ENCODE measurements at places on chromosomes 13 and 19. TPM values are rescaled to one million over a fixed set of nuclear protein-coding genes. Genes with fewer than 3 reads are reported as not detected.

DNA sequence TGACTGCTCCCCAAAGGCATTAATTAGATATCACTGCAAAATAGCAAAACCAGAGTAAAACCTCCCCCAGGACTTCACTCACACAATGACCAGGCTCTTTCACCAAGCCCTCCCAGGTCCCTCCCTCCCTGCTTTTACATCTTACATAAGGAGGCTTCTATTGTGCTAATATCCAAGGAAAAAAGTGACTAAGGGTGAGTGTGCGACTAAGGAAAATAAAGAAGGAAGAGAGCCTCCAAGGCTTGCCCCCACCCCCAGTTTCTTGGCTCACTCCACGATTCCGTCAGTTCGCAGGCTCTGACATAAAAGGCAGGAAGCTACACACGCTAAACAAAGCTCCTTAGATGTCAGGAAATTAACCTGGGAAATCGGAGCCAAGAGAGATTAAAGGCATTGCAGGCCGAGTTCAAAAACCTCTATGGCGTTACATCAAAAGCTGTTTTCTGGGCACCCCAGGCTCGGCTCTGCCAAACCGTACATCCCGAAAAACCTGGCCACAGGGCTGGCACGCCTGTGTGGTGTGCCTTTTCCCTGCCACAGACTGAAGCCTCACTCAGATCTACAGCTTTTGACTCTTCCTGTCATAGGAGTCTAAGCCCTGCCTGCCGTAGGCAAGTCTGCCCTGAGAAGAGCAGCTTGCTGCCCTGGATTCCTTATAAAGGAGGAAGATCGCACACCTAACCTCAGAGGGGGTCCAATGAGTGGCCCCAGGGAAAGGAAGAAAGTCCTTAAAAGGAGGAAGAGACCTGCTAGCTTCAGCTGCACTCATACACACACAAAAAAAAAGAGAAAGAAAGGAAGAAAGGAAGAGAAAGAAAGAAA lies 67.0 kb upstream of the SERP2 start:
- DNase-seq = no peak

DNA sequence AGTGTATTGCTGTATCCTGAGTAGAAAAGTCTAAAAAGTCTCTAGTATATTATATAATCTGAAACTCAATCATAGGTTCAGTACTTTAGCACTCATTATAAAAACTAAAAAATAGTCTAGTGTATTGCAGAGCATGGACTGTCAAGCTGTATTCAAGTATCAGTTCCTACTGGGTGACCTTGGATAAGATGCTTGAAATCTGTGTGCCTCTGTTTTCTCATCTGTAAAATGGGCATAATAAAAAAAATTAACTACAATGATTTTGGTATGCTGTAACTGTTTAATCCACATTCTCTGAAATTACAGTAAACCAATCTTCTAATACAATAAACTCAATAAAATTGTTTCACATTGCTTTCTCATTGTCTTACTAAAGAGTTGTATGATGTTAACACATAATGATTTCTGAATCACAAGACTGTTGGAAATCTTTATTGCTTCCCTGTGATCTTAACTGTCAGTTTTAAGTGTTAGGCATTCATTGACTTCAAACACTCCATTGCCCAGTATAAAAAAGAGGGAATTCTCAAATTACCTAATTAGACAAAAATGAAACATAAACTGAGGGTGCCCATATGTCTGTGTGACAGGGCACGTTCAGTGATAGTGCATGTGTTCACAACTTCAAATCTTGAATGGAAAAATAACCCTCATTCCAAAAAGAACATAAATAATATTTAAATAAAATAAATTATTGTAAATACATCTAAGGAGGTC lies 2.2 kb downstream of the STARD13 start:
- DNase-seq = no peak

DNA sequence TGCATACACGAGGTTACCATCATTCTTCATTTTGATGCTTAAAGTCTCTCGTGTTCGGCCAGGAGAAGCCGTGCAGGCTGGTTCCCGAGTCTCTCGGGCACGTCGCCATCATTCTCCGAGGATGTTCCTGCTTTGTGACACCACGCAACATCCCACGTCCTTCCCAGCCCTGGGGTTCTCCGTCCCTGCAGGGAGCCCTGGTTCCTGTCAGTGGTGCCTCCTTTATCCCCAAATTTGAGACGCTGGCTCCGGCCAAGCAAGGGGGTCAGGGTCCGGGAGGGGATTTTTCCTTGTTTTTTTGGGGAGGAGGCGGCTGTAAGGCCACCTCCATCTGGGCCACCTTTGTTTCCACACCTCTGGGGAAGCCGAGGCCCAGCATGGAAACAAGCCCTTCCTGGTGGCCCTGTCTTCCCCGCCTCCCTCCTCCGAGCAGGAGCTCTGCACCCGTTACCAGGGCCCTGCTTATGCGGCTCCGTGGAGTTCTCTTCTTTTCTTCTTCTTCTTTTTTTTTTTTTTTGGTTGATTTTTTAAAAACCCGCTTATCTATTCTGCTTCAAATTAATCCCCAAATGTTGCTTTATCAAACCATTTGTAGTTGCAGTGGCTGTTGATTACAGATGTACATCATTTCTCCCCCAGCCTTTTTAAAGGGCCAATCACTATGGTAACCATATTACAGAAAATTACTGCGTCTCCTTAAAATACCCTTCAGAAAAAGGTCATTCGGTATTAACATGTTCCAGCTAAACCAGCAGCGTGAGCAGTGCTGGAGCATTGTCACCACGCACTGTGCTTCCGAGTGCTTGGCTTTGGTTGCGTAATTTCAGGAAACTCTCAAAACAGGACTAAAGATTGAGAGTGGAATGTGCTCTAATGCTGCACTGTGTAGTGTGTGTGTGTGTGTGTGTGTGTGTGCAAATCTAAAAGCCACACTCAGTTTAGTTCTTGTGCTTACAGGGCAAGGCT lies 50.4 kb downstream of the TEX29 start:
- DNase-seq = no peak

PSG7 gene
- total RNA-seq = not detected

GRCh38 chr13:79626924-79627323 lies 146.0 kb downstream of the NDFIP2 start:
- DNase-seq = no peak

GRCh38 chr19:56671613-56671994 lies at the start of gene ZNF835:
Gene ZNF835 (minus strand): TSS chr19:56671757. CDS start chr19:56665198, 6,559 bp downstream.
- peak; percentile 67 for DNase-seq

- no peak for DNase-seq
These were observed at the start of gene CACNG6 for GRCh38 chr19:53991224-53992113. Gene CACNG6 (plus strand): TSS chr19:53991637. CDS start chr19:53992878, 1,241 bp downstream.

DNA sequence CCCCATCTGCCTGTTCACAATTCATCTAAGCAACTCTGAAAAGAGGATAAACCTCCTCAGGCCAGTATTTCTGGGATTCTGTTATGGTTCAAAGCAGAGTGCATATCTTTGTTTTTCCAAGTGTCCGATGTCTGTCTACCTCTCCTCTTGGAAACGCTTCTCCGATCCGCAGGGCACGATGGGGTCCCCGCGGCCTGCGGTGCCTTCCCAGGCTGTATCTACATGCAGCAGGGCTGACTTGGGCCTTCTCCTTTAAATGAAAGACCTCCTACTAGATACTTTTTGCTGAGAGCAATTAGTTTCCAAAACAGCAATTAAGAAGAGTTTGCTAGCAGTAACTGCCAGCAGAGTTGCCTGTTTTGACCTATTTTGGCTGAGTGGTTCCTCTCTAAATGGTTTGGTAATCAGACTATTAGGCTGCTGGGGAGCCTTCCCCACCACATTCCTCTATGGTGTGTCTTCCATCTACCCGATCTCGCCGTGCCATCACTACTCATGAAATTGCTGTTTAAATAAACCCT lies 23.5 kb downstream of the COL4A2 start:
- no peak for DNase-seq

GRCh38 chr13:76696370-76696769 lies 189.8 kb downstream of the KCTD12 start:
- DNase-seq = no peak

FBN3 gene
- total RNA-seq = not detected

DNA sequence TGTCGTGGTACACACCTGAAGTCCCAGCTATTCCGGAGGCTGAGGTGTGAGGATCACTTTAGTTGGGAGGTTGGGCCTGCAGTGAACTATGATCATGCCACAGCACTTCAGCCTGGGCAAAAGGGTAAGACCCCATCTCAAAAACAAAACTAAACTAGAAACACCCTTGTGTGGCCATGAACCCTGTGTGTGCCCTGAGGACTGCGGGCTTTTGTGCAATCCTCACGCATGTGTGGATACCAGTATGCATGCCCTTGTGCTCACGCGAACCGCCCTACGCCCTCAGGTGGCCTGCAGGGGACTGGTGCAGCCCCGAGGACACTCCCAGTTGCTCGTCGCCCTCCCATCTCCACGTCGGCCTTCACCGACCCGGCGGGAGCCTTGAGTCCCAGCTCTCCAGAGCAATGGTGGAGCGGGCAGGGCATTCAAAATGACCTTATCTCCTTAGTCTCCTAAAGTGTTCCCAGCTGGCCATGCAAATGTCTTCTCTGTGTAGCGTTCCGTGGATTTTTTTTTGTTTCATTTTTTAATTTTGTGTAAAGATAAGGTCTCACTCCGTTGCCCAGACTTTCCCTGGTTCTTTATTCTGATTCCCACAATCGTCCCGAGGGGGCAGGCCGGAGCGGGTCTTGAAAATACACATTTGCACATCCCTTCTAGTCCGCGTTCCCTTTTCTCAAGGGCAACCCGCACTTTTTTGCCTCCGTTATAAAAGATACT lies 868 bp upstream of the EGLN2 start:
- peak; percentile 51 for DNase-seq

SRRM5 gene
- total RNA-seq = 0.40 TPM

TJP3 gene
- total RNA-seq = 13.4 TPM

DNA sequence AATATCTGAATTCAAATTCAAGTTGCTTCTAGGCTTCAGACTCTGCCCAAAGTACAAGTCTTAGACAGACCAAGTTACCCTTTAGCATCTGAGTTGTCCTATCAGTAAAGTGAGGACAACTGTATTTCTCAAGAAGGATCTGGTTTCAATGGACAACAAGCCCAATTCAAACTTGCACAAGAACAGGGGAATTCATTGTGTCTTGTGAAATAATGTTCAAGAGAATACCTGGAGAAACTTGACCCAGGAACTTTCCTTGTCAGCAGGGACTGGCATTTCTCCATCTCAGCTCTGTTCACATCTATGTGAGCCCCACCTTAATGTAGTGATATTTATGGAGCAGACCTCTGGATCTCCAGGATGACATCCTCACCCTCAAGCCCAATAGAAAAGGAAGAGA lies 894.9 kb upstream of the SLC10A2 start:
- DNase-seq = no peak

PRR20D gene
- not detected for total RNA-seq

GRCh38 chr19:38554676-38555141 lies 63.0 kb downstream of the MAP4K1 start:
- DNase-seq = no peak

HMG20B gene
- 36.7 TPM for total RNA-seq

DNA sequence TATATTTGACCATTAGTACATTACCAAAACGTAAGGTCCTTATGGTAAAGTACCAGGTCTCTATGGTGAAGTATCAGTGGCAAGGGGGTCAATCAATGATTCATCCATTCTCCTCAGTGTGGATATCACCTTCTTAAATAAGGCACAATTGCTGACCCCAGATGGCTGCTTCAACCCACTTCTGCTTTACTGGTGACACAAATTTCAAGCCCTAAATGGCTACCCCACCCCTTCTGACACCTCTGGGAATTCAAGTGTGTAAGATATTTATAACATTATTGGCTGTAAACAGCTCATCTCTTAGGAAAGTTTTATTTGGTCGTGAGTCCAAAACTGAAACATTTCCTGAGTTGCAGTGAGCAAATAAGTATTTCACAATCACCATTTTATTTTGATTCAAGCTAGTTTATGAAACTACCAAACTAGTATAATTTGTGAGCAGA lies 7.9 kb upstream of the WBP4 start:
- DNase-seq = no peak

C5AR1 gene
- 11.3 TPM for total RNA-seq

- no peak for DNase-seq
These were observed 60.3 kb upstream of the RNF113B start for GRCh38 chr13:98237331-98237730.

DNA sequence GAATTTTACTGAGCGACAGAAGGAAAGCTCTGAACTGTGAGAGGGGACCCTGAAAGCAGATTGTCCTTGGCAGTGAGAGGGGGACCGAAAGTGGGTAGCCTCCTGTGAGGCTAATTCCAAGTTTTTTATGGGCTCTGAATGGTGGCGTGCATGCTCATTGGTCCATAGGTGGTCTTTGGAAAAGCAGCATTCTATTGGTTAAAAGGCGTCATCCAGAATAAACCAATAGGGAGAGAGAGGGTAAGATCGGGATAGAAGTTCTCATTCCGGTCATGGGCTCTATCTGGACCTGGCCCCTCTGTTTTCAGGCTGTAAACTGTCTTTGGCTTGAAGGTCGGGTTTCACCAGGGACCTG lies 539.8 kb upstream of the PCDH9 start:
- DNase-seq = no peak

RANBP3 gene
- 86.9 TPM for total RNA-seq

JAK3 gene
- total RNA-seq = 211 TPM

PSG4 gene
- 0.44 TPM for total RNA-seq

DNA sequence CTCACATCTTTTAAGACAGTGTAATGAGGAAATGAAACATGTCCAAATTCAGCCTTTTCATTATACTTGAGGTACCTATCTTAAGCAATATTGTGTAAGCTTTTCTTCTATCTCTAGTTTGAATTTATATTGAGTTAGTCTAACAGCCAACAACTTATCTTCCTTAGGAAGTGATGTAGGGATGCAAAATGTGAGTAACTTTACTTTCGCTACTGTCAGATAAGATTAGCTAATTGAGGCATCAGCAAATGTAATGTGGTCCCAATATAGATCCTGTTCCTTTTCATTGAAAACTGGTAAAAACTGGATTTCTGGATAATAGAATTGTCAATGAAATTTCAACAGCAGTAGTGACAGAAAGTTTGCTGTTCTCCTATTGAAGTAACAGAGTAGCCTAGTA lies 902.2 kb downstream of the GPC5 start:
- no peak for DNase-seq

- no peak for DNase-seq
These were observed 143.3 kb upstream of the IPO5 start for GRCh38 chr13:97810152-97810551.

DNA sequence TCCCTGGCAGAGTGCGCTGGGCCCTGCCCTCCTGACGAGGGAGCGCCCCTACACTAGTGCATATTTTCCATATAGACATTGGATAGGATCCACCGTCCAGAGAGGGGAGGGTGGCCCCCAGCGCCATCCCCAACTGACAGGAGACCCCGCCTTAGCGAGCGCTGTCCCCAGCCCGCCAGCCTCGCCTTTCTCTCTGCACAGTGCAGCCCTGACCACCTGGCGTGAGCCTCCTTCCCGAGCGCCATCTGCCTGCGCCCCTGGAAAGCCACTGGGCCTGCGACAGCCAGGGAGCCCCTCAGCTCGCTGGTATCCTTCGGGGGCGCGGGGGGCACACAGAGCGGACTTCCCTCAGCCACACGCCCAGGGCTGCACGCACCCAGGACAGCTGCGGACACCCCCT lies 42.1 kb upstream of the ATP12A start:
- DNase-seq = no peak

Measured in T-helper 17 cell (primary cell).